ENCODE measurements at places on chromosomes 1 and 21.

DNA sequence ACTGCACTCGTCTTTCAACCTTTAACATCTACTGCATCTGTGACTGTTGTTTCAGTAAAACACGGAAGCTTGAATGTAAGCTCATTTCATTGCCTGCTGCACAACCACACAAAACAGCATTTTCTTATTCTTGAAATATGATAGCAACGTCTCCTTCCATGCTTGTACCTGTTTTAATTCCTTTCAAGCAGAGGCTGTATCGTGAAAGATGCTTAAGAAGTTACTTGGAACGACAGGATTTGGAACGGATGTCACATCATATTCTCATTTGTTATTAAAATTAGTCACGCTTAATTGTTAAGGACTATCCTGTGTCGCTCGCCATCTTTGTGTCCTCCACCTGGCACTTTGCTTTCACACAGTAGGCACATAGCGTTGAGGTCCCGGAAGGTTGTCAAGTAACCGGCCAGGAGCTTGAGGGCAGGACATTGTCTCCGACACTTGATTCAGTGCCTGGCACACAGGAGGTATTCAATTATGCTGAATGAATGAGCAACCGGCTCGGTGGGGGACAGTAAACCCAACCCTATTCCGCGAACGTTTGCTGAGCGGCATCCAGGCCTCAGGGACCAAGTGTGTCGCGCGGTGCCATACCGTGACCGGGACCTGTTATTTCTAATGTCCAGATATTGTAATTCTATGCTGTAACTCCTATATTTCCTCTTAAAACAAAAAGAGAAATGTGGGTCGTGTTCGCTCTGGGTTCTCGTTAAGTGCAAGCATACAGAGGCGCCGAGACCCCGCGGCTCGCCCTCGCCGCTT lies 499 bp upstream of the SH3GLB1 start:
- DNase-seq, result peak; percentile 33

GRCh38 chr21:43867948-43868347 lies 2.9 kb downstream of the AGPAT3 start:
- no peak for DNase-seq

DNA sequence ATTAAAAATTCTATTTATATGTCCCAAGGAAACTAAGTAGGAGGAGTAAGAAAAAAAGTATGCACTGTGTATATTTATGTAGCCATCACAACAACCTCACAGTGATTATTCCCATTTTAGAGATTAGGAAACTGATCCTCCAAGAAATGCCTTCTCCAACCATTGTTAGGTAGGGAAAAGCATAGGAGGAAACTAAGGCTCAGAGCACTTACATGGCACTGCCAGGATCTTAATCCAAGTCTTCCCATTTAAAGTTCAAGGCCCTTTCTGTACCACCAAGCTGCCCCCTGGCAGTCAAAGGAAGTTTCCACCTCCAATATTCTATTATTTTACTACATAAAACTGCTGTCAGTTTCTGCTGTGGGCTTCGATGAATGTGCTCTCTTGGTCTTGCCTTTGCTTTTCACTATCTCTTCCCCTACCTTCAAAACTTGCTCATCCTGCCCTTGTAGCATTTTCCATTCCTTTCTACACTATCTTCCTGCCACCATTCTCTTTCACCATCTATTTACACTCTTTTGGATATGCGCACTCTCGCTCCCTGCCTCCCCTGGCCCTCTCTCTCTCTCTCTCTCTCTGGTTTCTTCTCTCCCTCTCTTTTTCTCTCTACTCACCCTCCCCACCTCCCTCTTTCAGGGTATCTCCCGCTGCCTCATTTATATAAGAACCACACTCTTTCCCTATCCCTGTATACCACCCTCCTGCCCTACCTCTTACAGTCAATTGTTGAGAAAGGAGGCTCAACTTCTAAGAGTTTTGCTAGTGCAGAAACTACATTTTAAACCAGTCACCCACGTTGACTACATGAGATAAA lies 34.0 kb downstream of the PUM1 start:
- DNase-seq, result no peak

GRCh38 chr1:232186931-232187330 lies 443.0 kb downstream of the SIPA1L2 start:
- DNase-seq, result no peak

DNA sequence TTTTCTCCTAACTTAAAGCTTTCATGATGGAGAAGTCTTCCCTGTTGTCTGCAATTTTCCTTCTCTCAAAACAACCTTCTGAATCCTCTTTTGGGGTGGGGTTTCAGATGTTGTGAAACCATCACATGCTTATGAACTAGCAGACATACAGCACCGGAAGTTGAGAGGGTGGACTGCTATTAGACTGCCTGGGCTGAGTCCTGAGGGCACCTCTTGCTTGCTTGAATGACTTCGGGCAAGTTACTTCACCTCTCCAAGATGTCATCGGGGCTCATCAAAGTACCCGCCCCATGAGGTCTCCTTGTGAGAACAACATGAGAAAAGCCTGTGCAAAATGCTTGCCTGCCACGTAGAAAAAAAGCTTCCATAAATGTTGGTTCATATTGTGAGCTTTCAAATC lies 89.6 kb downstream of the CCDC185 start:
- DNase-seq, result no peak

GRCh38 chr1:203537806-203538464 lies 44.0 kb downstream of the OPTC start:
- DNase-seq, result no peak

- no peak for DNase-seq
Measured at GRCh38 chr1:25024615-25025350, 94.7 kb upstream of the RUNX3 start.

- no peak for DNase-seq
Measured at GRCh38 chr1:109500941-109501381, 7.1 kb downstream of the CYB561D1 start.

DNA sequence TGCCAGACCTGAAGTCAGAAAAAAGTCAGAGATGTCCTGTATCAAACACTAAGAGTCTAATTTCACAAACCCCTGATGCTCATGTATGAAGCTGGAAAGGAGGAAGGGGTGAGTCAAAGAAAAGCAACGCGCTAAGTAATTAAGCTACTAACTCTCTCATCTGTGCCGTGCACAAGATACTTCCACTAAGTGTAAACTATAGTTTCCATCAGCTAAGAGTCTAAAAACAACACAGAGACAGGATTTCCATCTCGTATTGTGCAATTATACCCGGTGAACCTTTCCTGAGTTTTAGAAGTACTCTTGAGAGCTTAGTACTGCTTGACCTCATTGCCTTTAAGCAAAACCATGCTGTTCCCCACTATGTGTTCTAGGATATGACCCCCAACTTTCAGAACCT lies 19.0 kb downstream of the DNALI1 start:
- DNase-seq, result no peak

DNA sequence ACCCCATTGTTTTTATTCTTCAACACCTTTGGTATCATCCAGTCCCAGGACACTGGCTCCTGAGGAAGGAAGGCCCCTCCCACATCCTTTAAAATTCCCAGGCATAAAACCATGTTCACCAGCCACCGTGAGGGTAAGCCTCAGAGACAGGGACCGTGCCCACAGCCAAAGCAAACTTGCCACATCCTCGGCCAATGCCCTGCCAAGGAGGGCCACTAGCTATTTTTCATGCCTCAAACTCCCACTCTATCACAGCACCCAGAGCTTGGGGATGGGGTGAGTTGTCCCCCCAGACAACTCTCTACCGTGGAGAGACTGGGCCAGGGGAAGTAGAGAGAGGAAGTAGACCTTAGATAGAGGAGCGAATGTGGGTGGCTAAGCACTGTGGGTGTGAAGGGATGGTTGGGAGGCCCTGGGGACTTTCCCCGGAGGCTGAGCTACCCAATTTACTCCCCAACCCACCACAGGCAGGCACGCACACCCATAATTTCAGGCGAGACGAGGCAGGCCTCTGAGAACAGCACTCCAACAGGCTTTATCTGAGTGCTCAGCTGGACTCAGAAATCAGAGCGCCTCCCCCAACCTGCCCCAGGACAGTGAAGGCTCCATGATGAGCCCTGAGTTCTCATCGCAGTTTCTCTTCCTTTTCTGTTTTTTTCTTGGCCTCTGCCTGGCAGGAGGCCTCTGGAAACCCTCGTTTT lies 15.9 kb upstream of the BTG2 start:
- no peak for DNase-seq
